MM.1S (cell line): ENCODE measurements at places on chromosomes 13 and 19.
A peak's percentile ranks its signal among the peaks of the same experiment; 100 is the strongest.

- DNase-seq = no peak
These were observed 127.2 kb downstream of the DNAJC15 start for GRCh38 chr13:43150369-43151207.

GRCh38 chr19:48842789-48843162, 6.5 kb upstream of the HSD17B14 start:
- peak; percentile 50 for DNase-seq

- DNase-seq = peak; percentile 93
These were observed 4.5 kb upstream of the ARHGAP35 start for GRCh38 chr19:46856062-46857022.

- no peak for DNase-seq
These were observed 30.9 kb upstream of the MED4 start for GRCh38 chr13:48125794-48126228.

DNA sequence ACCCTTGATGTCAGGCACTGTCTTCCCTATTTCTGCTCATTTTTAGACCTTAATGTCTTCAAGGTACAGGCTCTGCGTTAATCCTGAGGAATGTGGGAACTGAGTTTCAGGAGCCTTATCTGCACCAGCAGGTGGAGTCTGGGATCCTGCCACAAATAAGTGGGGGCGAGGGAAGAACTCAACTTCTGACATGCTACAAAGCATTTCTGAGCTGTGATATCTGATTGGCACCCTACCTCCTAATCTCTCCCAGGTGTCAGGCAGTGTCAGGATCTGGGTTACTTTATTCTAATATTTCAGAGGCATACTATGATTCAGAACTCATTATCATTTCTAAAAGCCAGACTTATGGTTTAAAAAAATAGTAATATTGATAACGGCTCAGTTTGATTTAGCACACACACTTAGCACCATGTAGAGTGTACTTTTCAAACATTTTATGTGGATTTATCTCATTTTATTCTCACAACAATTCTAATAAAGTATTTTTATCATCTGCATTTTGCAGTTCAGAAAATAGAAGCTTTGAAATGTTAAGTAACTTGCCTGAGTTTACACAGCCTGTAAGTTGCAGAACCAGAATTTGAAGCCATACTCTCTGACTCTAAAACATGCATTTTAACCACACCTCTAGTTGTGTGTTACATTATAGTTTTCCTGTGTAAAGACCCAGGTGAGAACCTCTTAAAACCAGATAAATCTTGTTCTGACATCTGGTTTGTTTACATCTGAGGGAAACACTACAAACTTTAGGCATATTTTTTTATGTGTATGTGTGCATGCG, 358.6 kb downstream of the TDRD3 start:
- DNase-seq = no peak

DNA sequence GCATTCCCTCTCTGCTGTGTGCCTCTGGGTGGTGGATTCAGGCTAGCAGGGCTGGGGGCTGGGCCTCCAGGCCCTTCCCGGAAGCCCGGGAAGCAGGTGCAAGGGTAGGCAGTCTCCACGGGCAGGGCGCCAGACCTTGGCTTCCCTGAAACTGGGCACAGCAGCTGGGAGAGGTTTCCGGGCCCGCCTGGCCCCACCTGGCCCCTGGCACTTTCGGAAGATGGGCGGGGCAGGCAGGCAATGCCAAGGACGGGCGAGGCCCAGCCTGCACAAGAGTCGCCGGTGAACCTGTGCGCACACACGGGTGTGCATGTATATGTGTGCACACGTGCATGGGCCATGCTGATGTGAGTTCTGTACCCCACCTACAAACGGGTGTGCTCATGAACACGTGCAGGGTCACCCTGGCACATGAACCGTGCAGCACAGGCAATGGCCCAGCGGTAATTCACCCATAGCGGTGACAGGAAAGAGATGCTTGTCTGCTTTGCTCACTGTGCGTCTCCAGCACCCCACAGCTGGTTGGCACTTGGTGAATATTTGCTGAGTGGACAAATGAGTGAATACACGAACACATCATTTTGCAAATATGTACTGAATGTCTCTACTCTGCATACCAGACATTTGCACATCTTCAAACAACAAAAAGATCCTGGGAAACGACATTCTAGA, 15.3 kb downstream of the GADD45B start:
- peak; percentile 79 for DNase-seq

DNA sequence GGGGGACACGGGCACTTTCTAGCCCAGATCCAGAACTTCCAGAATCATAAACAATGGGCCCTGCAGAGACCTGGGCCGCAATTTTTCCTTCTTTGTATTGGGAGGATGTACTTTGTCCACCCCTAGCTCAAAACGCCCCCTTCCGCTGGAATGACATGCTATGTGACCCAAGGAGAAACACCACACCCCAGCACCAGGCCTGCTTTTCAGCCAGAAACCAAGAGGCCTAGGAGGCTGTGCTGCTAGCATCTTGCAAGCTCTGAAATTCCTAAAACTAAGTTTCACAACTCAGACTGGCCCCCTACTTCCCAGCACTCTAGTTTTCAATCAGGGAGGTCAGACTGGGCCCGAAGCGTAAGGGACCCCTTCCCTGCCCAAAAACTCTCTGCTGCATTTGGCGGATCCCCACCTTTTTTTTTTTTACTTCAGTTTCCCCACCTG, 538 bp downstream of the LSM4 start:
- DNase-seq = peak; percentile 53

GRCh38 chr19:56333506-56333905, 18.9 kb upstream of the ZSCAN5A start:
- DNase-seq = peak; percentile 73

- DNase-seq = no peak
These were observed 2.6 kb downstream of the LYPD5 start for GRCh38 chr19:43799502-43800142.

DNA sequence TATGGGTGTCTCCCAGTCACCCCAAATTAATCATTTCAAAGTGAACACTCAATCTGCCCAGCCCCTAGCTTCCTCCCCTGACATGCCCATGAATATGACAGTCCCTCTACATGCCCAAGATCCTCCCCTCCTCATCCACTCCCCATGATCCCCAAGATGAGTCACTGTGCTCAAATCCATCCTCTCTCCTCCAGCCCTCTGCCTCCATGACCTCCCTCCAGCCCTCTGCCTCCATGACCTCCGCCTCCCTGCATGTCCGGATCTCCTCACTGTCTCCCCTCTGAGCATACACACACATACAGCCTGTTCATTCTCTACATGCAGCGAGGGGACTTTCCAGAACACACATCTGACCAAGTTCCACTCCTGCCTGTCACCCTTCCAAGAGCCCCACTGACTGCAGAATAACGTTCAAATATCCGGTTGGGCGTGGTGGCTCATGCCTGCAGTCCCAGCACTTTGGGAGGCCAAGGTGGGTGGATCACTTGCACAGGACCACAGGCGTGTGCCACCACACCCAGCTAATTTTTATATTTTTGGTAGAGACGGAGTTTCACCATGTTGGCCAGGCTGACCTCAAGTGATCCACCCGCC, 18.4 kb upstream of the FEM1A start:
- DNase-seq = no peak

DNA sequence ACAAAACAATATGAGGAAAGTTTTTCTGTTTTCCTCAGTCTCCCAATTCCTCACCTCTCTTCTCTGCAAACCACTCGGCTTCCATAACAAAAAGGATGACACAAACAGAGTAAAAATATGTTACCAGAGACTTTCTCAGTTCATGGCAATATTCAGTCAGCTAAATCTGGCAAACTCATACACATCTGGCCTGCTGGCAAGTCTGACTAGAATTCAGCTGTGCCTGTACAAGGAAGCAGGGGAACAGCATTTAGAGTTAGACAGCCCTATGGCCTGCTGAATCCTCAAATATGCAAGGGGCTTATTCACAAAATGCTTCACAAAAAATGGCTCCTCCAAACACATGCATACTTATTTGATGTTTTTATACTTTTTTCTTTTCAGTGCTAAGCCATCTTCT, 227.8 kb downstream of the ENOX1 start:
- no peak for DNase-seq

DNA sequence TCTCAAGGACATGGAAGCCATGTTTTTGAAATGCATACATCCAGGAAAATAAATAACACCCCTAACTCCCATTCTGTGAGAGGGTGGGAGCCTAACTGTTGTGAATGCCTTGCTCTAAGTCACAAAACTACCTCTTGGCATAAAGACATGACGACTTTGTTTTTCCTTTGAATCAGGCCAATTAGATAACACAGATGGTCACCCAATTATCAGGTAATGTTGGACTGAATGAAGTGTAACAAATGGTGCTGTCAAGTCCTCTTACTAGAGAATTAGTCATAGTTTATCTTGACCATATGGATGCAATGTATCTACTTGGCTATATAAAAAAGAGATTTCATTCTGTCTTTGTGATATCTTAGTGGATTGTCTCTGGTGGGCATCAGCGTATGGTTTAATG, 553.6 kb upstream of the ATXN8OS start:
- DNase-seq = no peak

- no peak for DNase-seq
These were observed 16.2 kb upstream of the TNFRSF19 start for GRCh38 chr13:23554000-23554399.

DNA sequence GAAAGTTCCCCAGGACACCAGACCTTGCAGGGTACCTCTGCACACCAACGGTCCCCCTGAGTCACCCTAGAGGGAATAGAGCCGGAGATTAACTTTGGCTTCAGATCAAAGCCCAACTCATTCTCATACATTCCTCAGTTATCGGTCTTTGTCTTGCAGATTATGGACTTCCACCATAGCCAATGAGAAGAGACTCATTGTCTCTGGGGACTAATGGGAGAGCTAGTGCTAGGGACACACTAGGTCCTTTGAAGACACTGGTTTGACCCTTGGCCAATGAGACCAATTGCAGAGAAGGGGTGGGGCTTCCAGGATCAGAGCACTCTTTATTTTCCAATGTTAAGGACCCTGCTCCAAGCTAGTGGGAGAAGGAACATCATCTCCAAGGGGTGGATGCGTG, 6.1 kb downstream of the KLK7 start:
- DNase-seq = no peak

- DNase-seq = no peak
These were observed 96.6 kb downstream of the UBL3 start for GRCh38 chr13:29753618-29754472.

DNA sequence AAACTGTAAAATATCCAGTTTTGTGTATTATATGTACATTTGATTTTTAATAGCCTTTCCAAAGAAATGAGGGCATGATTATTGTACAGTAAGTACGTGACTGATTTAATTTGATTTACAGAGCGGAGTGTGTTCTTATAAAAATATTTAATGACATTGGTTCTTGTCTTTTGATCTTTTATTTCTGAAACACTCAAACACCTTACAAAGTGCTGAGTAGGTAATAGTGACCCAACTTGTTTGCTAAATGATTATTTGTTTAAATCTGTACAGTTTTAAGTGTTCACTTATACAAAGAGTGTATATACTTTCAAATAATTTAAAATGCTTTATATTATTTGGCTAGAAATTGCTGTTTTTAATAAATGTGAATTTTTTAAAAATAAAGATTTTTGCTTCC, 71.5 kb downstream of the COG3 start:
- no peak for DNase-seq

GRCh38 chr19:43498233-43498842, 6.2 kb downstream of the PHLDB3 start:
- no peak for DNase-seq

- no peak for DNase-seq
These were observed 46.7 kb upstream of the IRS2 start for GRCh38 chr13:109833071-109833470.

DNA sequence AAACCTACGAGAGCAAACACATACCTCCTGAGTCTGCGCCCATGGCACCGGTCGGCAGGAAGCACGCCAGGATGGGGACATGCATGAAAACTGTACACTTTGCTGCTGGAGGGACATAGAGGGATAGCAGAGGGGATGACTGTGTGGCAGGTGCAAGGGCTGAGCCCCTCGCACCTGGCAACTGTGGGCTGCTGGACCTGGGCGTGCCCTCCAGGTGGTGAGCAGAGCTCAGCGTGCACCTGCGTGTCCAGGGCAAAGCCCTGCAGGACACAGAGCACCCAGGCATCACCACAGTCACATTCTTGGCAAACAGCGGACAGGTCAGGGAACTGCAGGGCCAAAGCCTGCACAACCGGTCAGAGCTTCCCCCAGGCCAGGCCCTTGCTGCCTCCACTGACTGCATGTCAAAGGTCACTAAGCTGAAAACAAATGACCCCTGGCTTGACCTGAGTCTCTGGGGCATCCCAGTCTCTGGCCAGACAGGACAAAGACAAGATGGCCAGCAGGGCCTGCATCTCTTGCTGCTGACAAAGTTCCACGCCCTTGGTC, 9.0 kb upstream of the ISYNA1 start:
- DNase-seq = no peak

DNA sequence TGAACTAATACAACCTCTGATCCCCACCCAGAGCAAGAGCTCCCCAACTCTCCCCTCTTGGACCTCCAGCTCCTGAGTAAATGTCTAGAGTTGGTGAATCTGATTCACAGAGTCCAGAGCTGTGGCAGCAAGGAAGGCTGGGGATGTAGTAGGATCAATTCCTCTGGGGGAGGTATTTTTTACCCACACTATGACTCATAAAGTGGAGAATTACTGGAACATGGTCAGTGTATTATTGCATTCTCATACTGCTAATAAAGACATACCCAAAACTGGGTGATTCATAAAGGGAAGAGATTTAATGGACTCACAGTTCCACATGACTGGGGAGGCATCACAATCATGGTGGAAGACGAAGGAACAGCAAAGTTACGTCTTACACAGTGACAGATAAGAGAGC, 496.7 kb downstream of the EFNB2 start:
- DNase-seq = no peak

DNA sequence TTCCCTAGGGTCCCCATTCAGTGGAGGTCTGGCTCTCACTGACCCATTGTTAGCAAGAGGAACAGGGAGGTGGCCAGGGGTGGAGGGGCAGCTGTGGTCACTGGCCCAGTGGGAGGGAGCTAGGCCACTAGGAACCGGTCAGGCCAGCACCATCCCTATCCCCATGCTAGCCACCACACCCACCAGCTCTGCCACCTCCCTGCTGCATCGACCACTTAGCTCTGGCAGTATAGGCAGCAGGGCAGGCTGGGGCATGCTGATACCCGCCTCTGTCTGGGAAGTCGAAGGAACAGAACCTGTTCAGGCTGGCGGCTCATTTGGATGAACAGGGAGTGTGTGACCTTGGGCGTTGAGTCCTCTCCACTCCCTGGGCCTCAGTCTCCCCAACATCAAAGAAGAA, 4.7 kb downstream of the PPP1R13L start:
- no peak for DNase-seq

GRCh38 chr19:3687774-3688706, 12.2 kb downstream of the PIP5K1C start:
- peak; percentile 91 for DNase-seq

DNA sequence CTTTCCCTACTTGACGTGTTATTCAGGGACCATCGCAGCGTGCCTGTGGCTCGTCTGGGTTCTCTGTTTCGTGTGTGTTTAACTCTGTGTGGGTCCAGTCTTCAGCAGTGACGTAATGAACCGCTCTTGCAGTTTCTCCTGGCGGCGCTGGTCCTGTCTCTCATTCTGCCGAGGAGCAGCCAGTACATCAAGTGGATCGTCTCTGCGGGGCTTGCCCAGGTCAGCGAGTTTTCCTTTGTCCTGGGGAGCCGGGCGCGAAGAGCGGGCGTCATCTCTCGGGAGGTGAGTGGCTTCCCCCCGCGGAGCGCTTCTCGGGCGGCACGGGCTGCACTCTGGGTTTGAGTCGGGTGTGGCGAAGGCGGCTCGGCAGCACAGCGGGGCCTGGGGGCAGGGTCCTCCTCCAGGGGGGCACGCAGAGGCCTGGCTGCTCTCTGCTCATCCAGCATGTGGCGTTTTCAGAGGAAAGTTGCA, 36.3 kb upstream of the TFDP1 start:
- no peak for DNase-seq

- DNase-seq = no peak
These were observed 9.7 kb upstream of the SLITRK5 start for GRCh38 chr13:87661471-87661870.
